ENCODE measurements at places on chromosomes 12 and 14.

GRCh38 chr14:54291491-54292191 lies 105.2 kb upstream of the CDKN3 start:
- DNase-seq, result no peak

DNA sequence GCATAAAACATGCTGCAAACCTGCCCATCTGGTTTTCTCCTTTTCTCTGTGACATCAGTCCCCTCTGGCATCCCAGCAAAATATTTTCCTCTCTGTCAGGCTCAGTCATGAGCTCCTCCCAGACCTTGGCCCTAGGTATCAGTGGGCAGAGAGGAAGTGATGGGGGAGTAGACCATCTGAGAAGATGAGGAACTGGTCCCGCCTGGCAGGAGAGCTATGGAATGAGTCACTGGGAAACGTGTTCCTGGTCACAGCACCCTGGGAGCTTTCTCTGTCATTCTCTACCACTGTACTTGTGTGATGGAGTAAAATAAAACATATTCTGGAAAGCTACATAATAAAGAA lies 5.0 kb upstream of the SRSF9 start:
- no peak for DNase-seq

DNA sequence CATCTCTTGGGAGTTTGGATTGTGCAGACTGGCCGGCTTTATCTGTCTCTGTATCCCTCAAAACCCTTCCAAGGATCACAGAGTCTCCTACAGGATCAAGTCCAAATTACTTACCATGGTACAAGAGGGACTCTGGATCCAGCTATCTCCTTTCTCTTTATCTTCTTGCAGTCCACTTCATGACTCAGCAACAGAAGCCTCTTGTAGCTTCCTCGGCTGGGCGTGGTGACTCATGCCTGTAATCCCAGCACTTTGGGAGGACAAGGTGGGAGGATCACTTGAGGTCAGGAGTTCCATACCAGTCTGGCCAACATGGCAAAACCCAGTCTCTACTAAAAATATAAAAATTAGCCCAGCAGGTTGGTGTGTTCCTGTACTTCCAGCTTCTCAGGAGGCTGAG lies 189.7 kb downstream of the BCAT1 start:
- DNase-seq, result no peak

- no peak for DNase-seq
Measured at GRCh38 chr12:81211306-81211705, 133.4 kb downstream of the ACSS3 start.

DNA sequence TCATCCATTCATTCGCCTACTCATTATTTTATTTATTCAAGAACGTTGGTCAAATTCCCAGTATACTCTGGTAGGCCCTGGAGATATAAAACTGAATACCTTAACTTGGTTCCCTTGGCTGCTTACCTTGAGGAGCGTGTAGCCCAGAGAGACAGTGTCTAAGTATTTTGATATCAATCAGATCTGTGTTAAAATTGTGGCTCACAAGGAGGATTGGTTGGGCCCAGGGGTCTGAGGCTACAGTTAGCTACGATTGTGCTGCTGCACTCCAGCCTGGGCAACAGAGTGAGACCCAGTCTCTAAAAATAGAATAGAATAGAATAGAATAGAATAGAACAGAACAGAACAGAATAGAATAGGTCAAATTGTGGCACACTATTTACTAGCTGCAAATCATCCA lies 438.4 kb downstream of the ADAMTS20 start:
- no peak for DNase-seq

DNA sequence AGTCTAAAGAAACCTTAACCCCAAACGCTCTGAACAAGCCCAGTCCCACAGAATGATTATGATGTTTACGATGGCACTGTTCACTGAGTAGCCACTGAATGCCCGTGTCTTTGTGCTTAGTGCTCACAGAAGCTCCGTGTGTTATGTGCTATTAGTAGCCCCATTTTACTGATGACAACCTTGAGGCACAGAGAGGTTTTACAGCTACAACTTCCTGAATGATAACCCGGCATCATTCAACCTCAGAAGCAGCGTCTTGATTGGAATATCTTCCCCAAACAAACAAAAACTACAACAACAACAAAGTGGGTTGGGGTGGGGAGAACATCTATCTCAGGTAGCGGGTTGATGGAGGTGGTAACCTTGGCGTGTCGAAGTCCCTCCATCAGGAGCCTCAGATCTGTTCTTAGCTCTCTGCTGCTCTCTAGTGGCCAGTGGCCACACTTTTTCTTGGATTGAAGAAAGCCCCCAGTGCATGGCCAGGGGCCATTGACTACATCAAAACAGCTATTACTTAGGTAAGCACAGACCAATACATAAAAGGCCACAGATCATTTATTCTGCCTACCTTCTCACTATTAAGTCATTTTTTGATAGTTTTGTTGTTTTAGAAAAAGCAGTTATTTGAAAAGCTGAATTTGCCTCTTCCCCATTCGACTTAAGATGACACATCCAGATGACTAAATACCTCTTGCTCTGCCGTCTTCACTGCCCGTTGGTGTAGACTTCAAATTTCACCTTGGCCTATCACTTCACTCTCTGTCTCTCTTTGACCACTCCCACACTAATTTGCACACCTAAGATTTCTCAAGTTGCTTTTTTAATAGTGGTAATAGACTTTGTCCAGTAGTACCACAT lies 376.9 kb downstream of the GALC start:
- peak; percentile 2 for DNase-seq

- DNase-seq, result no peak
Measured at GRCh38 chr14:65241125-65241752, 138.9 kb upstream of the MAX start.

DNA sequence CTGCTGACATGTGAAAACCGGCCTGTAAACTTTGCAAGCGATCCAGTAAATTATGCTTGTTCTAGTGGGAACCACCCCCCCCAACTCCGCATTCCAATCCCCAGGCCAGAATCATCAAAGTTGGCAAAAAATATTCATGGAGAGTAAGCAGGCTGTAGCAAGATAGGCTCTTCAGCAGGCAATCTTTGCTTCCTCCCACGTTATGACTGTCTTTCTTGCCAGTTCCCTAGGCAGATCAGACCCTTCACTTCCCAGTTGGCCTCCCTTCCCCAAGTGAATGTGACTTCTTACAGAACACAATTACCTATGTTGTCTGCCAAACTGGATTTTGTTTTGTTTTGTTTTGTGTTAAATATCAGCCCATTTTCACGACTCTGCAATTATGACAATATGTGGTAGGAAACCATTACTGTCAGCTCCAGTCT lies 1.2 kb upstream of the PTGER2 start:
- DNase-seq, result no peak

DNA sequence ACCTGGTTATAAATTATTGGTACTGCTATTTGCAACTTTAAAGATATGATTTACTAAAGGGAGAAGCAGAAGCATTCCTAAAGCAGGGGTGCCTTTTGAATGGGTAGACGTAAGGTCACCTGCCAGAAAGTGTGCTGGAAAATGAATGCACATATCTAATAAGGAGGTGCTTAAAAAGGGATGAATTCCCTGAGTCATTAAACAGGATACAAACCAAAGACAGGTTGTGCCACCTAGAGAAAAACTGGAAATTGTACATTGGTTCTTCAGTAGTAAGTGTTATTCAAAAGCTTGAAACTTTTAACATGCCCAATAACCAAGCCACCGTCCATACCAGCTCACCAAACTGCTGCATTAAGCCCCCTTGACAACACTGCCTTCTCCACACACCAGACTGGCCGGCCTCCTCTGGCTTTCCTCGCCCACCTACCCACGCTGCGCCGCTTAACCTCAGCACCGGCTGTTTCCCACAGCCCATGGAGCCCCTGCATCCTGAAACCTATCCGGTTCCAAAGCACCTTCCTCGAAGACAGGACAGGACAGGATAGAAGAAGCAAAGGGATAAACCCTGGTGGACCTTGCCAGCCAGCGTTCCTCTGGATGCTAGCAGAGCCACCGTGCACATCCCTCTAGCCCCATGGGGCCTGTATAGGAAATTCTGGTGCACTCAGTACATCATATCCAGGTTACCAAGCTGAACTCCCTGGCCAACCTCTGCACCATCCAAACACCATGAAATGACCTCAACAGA lies 201.5 kb upstream of the CAND1 start:
- no peak for DNase-seq

DNA sequence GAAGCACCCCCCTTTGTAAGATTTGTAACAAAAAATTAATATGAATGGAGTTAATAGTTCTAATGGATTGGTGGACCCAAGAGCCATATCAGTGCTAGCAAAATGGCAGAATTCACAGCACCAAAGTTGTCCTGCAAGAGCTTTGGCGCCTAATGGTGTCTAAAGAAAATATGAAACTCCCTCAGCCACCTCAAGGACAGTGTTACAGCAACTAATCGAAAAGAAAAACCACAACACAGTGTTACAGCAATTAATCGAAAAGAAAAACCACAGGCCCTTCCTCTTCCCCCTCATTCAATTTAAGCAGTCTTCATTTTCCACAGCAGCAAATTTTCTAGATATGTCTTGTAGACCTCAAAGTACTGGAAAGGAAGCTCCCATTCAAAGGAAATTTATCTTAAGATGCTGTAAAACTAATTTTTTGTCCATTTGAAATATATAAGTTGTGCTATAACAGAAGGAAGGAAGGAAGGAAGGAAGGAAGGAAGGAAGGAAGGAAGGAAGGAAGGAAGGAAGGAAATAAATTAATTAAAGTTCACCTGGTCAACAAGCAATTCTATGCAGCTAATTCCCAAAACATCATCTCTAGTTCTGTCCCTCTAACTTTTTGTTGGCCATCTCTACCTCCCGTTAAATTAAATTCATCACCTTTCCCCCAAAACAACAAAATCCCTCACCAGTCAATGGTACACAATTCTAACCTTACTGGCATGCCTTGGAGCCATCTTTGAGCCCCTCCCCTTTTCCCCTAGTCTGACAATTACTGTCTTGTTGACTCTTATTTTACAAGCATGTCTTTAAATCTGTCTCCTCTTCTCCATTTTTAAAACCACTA lies 17.4 kb downstream of the LRP6 start:
- DNase-seq, result no peak

DNA sequence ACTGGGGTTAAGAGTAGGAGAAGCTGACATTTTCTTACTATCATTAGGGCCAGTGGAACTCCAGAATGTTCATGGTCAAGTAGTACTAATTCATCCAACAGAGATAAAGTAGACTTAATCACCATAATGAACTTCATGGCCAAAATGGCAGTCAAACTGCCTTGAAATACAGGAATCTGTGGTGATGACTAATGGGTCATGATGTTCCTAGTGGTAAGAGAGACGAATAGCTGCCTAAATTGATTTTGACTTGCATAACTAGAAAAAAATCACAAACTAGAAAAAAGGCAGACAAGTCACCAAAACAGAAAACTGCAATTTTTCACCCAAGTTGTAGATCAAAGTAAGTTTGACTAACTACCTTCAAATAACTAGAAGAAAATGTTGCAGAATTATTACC lies 138.5 kb downstream of the MGAT4C start:
- no peak for DNase-seq

DNA sequence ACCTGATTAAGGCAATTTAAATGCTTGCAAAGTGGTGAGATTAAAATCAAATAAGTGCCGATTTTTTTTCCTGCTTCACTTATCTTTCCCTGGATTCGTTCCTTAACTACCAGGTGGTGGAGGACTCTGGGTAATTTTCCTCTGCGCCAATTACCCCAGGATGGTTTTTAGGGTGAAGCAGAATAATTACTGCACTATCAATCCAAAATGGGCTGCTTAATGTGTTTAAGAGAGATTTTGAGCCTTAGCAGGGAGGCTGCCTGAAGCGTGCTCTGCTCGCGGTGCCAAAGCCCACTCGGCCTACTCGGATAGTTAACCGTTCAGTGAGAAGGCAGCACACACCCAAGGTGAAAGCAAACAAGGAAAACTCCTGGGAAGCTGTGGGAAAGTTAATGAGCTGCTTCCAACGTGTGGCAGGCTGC lies 274.9 kb upstream of the LMO3 start:
- no peak for DNase-seq

GRCh38 chr12:47903927-47904712 lies 674 bp downstream of the VDR start:
- peak; percentile 36 for DNase-seq

- DNase-seq, result no peak
Measured at GRCh38 chr12:76964784-76965571, 86.2 kb upstream of the CSRP2 start.

- DNase-seq, result no peak
Measured at GRCh38 chr12:58117667-58118066, 176.3 kb downstream of the ATP23 start.

DNA sequence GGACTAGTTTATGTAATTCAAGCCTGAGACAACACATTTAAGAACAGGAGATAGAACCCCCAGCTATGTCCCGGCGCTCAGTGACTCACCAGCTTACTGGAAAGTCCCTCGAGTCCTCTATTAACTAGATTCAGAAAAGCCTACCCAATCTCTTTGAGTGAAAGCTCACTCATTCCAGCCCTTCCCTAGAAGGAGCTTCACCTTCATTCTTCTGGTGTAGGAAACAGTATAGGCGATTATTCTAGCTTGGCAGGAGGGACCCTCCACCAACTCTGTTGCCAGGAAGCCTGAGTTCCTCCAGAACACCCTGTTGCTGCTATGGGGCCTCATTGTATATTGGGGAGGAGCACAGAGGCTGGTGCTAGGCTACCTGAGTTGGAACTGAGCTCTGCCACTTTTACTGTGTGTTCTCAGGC lies 57.2 kb upstream of the AEBP2 start:
- DNase-seq, result peak; percentile 9

DNA sequence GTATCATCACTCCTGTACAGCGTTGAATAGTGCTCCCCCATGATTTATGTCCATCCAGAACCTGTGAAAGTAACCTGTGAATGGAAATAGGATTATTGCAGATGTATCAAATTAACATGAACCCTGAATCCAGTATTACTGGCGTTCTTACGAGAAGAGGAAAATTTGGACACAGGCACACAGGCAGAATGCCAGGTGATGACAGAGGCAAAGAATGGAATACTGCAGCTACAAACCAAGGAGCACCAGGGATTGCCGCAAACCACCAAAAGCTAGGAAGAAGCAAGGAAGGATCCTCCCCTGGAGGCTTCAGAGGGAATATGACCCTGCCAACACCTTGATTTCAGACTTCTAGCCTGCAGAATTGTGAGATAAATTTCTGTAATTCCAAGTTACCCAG lies 113.5 kb upstream of the EGLN3 start:
- no peak for DNase-seq

GRCh38 chr14:64879635-64880220 lies at the start of gene SPTB:
Gene SPTB, minus strand, starts transcription at chr14:64879907. Its CDS starts 56,813 bp downstream, at chr14:64823094.
- DNase-seq, result peak; percentile 53

- no peak for DNase-seq
Measured at GRCh38 chr12:128261757-128262156, 5.2 kb upstream of the TMEM132C start.

GRCh38 chr14:77111021-77111420 lies 13.0 kb downstream of the CIPC start:
- no peak for DNase-seq

GRCh38 chr12:7884689-7885088 lies 12.0 kb upstream of the SLC2A14 start:
- no peak for DNase-seq

- peak; percentile 34 for DNase-seq
Measured at GRCh38 chr12:52681526-52682380, 1.5 kb upstream of the KRT1 start.

Data from activated T-cell treated with anti-CD3 and anti-CD28 coated beads for 1 hour (primary cell).